ENCODE measurements at places on chromosomes 12 and 14.

GRCh38 chr14:53432378-53432802 lies 279.3 kb upstream of the DDHD1 start:
- no peak overlapping the region for H3K27ac ChIP-seq
- H3K4me3 ChIP-seq, result no peak overlapping the region
- no peaks in the 10 kb centered on the region for H3K36me3 ChIP-seq
- no peak for DNase-seq

DNA sequence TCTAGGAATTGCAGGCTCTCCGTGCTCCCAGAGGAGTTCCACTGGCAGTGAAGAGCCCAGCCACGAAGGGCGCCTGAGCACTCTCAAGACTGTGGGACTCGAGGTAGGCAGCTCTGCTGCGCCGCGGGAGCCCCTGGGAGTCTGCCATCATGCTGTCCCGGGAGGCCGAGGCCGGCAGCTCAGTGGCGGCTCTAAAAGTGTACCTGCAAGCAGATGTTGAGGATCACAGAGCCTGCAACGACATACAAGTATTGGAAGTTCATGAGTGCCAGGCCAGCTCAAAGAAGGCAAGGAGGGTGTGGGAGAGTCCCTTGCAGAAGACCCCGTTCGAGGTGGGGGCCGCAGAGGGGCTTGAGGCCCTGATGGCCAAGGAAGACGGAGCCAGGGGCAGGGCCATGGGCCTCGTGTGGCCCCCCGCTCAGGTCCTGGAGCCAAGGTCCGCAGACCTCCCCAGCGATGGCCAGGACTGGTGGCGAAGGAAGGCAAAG lies 62.7 kb downstream of the MUCL1 start:
- no peak overlapping the region for H3K4me3 ChIP-seq
- DNase-seq, result no peak
- H3K36me3 ChIP-seq, result no peaks in the 10 kb centered on the region
- no peak overlapping the region for H3K27ac ChIP-seq
- H3K27me3 ChIP-seq, result no peaks in the 10 kb centered on the region
- H3K4me1 ChIP-seq, result no peaks in the 10 kb centered on the region

DNA sequence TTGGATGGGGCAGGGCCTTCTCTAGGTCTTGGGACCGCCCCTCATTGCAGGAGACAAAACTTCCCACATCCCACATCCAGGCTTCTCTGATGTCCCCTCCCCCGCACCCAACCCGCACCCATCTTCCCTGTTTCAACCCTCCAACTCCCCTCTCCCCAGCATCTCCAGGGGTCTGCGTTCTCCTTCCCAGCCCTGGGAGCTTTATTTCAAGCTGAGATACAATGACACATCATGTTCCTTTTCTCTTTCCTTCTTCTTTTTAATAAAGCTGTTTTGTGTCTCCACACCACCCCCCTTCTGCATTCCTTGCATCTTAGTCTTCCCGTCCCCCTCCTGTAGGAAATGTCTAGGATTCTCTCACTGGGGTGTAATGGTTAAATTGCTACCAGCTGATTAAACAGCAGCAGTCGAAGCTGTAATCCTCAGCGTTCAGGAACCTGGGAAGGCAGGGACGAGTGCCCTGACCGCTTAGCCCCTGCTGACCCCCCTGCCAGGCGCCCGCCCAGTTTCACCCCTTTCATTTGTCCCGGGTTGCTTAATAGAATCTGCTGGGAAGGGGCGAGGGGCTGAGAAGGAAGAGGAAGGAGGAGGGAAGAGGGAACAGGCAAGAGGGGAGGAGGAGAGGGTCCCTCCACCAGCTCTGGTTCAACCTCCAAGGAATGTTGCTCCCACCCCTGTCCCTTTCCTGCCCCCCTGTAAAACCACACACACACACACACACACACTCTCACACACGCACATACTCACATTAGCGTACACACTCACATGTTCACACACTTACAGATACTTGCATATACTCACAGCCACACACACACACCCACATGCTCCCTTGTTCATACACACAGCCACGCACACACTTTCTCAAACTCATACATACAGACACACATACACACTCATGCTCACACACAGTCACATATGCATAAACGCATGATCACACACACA lies 104.5 kb upstream of the MED13L start:
- H3K27me3 ChIP-seq, result no peaks in the 10 kb centered on the region
- DNase-seq, result no peak
- no peak overlapping the region for H3K27ac ChIP-seq
- no peaks in the 10 kb centered on the region for H3K36me3 ChIP-seq
- no peaks in the 10 kb centered on the region for H3K4me1 ChIP-seq
- no peak overlapping the region for H3K4me3 ChIP-seq

- H3K27ac ChIP-seq, result no peak overlapping the region
- DNase-seq, result no peak
- H3K4me1 ChIP-seq, result no peaks in the 10 kb centered on the region
These were observed 60.2 kb downstream of the PPP1R12A start for GRCh38 chr12:79874665-79875064.

- peaks cover 6% of the 10 kb centered on the region for H3K4me1 ChIP-seq
- no peaks in the 10 kb centered on the region for H3K36me3 ChIP-seq
- no peaks in the 10 kb centered on the region for H3K27me3 ChIP-seq
- no peak for DNase-seq
- no peak overlapping the region for H3K4me3 ChIP-seq
These were observed 48.4 kb upstream of the JDP2 start for GRCh38 chr14:75379246-75379929.

DNA sequence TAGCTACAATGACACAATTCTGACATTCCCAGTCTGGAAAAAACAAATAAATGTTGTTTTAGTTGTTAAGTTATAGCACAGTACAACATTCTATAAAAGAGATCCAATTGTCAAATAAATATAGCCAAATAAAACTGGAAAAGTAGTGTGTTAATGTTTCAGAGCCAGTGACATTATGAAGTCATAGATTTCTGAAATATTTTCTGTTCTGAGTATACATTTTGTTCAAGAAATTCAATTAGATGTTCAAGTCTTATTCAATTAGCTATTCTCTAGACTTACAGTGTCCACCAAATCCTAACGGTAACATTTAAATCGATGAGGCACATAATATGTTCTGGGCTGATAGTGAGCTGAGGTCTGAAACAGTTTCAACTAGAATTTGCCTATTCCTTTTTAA lies 196.1 kb upstream of the ABCD2 start:
- no peaks in the 10 kb centered on the region for H3K27me3 ChIP-seq
- no peaks in the 10 kb centered on the region for H3K4me1 ChIP-seq
- no peak for DNase-seq
- no peak overlapping the region for H3K4me3 ChIP-seq
- no peaks in the 10 kb centered on the region for H3K36me3 ChIP-seq
- H3K27ac ChIP-seq, result no peak overlapping the region
